Bladder microvascular endothelial cell (primary cell): ENCODE measurements at places on chromosomes 12 and 14. TPM values are rescaled to one million over a fixed set of nuclear protein-coding genes. Genes with fewer than 3 reads are reported as not detected.

The NT5DC3 gene
- total RNA-seq: 1.3 and 6.8 TPM in 2 replicates

The RIMBP2 gene
- not detected in 2 replicates for total RNA-seq

The PLCZ1 gene
- total RNA-seq: not detected in 2 replicates

The HOXC10 gene
- total RNA-seq: not detected in 2 replicates

The LRP6 gene
- total RNA-seq: 20.7 and 57.2 TPM in 2 replicates
